H1 (cell line): ENCODE measurements at places on chromosomes 11 and 22. TPM values are rescaled to one million over a fixed set of nuclear protein-coding genes. Genes with fewer than 3 reads are reported as not detected.

Gene TMEM121B
- 6.7 and 6.9 TPM in 2 replicates for total RNA-seq

Gene MRGPRX3
- total RNA-seq = not detected in 2 replicates

Gene IGLL1
- total RNA-seq = not detected in 2 replicates

Gene KCNC1
- 0.19 and 0.26 TPM in 2 replicates for total RNA-seq

Gene GPR83
- total RNA-seq = 1.3 and 1.5 TPM in 2 replicates

Gene SERHL2
- total RNA-seq = 2.1 TPM in 1 of 2 replicates, not detected in the other

Gene C11orf16
- not detected in 2 replicates for total RNA-seq

Gene SLC22A6
- total RNA-seq = not detected in 2 replicates

Gene PRG2
- total RNA-seq = not detected in 2 replicates

Gene RCE1
- total RNA-seq = 33.7 and 35.8 TPM in 2 replicates

Gene OR2AG2
- total RNA-seq = 0.17 and 0.22 TPM in 2 replicates

Gene EHD1
- total RNA-seq = 36.9 and 42.9 TPM in 2 replicates

Gene UPK3A
- total RNA-seq = 0.35 TPM in 1 of 2 replicates, not detected in the other

Gene GPHA2
- total RNA-seq = 0.97 and 1.5 TPM in 2 replicates

Gene P2RY2
- total RNA-seq = 1.0 and 1.2 TPM in 2 replicates

Gene UBQLNL
- not detected in 2 replicates for total RNA-seq

Gene VWCE
- total RNA-seq = 12.3 and 14.5 TPM in 2 replicates

Gene IL17REL
- 0.08 and 0.20 TPM in 2 replicates for total RNA-seq

Gene TCN2
- total RNA-seq = 30.0 and 36.2 TPM in 2 replicates

Gene OPCML
- 2.1 and 2.3 TPM in 2 replicates for total RNA-seq

Gene CNTF
- total RNA-seq = 1.5 and 1.9 TPM in 2 replicates
